ENCODE measurements at places on chromosomes 5 and 9. TPM values are rescaled to one million over a fixed set of nuclear protein-coding genes. Genes with fewer than 3 reads are reported as not detected.

GRCh38 chr5:68459093-68459809, 243.7 kb downstream of the PIK3R1 start:
- no peak for DNase-seq

DNA sequence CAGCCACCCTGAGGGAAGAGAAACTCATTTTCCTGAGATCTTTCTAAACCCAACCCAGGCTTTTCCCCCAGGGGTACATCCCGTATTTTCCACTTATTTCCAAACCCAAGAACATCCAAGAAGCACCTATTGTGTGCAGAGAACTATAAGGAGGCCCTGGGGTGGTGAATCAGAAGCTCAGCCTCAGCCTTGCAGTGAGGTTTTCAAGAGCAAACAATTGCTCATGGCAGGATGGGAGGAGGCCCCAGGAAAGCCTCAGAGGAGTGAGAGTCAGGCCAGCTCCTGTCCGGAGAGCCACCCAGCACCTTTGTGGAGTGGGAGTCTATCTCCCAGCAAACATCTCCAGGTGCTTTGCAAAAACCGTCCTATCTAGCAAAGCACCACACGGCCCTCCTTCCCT, 19.2 kb downstream of the NIPAL4 start:
- DNase-seq, result no peak

GRCh38 chr5:116130471-116130870, 45.6 kb downstream of the COMMD10 start:
- DNase-seq, result peak; percentile 1

DNA sequence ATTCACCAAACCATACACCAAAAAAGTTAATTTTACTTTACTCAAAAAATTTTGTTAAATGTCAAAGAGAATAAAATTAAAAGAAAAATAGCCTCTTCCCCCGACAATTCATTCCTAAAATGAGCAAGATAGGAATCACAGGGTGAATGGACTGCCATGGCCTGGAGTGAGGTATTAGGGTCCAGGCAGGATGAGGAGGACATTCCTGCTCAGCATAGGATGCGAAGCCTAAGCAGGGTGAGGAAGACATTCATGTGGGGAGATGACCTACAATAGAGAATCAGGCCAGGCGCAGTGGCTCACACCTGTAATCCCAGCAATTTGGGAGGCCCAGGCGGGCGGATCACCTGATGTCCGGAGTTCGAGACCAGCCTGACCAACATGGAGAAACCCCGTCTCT, 8.4 kb downstream of the NUDCD2 start:
- DNase-seq, result no peak

DNA sequence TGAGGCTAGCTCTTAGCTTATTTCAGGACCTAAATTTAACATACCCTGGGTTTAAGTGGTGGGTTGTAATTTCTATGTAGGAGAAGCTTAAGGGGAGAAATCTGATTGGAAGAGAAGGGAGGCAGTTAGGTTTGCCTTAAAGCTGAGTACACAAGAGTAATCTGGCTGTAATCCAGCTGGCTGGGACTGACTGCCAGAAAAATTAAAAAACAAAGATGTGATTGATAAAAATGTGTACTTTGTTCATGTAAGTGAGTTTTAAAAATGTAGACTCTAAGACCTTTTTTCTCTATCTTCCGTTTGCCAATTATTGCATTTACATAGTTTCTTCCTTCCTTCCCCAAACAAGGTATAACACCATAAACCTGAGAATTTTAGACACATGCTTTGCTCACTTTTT, 17.5 kb upstream of the MSMP start:
- no peak for DNase-seq

GRCh38 chr5:142320430-142320738, 4.4 kb downstream of the SPRY4 start:
- DNase-seq, result no peak

GRCh38 chr5:89064736-89065135, 181.8 kb upstream of the MEF2C start:
- no peak for DNase-seq

DNA sequence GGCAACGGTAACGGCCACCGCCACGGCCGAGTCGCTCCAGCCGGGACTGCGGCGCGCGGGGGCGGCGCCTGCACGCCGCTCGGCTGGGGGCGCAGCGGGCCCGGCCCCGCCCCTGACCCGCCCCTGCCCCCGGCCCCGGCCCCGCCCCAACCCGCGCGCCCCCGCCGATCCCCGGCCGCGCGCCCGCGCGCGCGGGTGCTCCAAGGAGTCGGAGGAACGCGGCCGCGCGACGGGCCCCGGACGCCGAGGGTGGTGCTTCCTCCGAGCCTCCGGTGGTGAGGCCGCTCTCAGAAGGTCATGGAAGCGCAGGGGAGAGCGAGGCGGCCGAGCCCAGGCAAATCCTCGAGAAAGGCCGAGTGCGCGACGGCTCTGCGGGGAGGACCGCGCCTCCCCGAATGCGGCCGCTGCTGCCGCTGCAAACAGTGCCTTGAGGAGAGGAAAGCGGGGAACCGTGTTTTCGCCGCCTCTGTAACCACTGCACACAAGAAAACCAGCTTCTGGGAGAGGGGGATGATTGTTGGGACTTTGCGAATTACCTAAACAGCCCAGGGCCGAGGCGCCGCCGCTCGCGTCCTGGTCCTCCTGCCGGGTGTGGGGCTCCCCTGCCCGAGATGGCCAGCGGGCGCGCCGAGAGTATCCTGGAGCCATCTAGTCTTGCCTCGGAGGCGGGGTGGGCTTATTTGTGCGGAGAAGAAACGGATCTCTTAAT, at the start of gene LIFR:
Gene LIFR, minus strand, starts transcription at position 48 of the 709 bp plus-strand sequence. CDS start 25,999 bp downstream, outside the sequence.
- DNase-seq, result no peak

GRCh38 chr5:163809473-163809872, 304.1 kb downstream of the MAT2B start:
- DNase-seq, result no peak

DNA sequence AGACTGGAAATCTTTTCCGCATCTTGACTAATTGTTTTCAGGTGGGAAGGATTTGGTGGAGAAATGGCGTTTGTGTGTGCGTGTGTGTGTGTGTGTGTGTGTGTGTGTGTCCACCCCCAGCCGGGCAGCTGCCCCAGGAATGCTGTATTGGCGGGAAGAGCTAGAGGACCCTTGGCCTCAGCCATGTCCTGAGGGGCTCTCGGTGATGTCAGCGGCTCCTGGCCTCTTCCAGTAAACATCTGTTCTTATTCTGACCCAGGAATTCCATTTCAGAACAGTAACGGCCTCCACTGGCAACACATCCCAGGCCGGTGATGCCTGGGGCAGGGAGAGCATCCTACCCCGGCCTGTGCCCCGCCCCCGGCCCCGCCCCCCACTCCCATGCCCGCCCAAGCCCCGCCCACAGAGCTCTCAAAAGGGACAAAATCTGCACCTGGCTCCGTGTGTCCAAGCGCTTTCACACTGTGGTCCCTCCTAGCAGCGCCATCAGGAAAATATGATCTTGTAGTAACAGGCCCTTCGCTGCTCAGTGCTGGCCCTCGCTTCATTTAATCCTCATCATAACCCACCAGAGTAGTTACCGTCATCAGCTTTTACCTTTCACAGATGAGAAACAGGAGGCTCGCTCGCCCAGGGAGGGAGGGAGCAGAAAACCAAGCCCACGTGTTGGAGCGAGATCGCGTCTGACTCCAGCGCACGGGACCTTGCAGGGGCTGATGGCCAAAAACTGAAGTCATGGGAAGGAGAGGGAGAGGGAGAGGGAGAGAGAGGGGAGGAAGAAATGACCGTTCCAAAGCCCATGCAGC, 18.9 kb downstream of the ADAMTS2 start:
- DNase-seq, result no peak

- DNase-seq, result no peak
Observed at GRCh38 chr9:89576404-89576839, 28.4 kb upstream of the GADD45G start.

DNA sequence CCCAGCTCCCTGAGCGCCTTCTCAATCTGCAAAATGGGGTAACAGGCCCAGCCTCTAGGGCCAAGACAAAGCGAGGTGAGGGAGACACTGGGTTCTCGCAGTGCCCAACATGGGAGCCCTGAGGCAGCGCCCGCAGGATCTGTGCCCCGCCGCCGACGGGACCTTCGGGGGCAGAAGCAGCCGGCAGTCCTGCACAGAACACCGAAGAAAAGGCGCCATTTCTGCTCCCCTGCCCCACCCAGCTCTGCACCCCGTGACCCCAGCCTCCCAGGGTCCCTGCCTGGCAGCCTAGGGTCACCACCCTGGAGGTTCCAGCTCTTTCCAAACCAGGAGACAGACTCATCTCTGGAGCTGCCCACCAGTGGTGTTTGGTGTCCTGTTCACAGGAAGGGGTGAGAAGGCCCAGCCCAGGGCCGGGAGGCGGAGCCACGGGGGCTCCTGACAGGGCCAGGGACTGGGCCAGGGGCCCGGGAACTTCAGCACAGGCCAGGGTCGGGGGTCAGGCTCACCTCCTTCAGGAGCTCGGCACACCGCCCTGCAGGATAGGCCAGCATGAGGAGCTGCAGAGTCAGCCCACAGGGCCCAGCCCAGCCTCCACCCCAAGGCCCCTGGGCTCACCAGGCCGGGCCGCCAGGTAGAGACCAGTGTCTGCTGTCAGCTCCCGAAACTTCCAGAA, 3.3 kb downstream of the LCN8 start:
- DNase-seq, result no peak

DNA sequence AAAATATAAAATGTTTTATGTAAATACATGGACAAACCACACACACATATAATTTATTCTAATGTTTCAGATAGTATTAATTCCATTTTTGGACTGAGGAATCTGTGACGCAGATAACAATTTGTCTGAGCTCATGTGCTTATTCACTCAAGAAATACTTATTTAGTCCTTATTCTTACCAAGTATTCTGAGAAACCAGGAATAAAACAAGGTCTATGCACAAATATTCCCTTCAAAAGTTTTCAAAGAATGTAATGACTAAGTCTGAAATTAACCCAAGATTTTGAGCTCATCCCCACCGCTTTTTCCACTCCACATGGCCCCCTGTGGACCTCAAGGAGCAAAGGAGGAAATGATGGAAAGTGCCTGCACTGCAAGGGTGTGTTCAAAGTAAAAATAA, 1022.3 kb downstream of the EFNA5 start:
- DNase-seq, result no peak

DNA sequence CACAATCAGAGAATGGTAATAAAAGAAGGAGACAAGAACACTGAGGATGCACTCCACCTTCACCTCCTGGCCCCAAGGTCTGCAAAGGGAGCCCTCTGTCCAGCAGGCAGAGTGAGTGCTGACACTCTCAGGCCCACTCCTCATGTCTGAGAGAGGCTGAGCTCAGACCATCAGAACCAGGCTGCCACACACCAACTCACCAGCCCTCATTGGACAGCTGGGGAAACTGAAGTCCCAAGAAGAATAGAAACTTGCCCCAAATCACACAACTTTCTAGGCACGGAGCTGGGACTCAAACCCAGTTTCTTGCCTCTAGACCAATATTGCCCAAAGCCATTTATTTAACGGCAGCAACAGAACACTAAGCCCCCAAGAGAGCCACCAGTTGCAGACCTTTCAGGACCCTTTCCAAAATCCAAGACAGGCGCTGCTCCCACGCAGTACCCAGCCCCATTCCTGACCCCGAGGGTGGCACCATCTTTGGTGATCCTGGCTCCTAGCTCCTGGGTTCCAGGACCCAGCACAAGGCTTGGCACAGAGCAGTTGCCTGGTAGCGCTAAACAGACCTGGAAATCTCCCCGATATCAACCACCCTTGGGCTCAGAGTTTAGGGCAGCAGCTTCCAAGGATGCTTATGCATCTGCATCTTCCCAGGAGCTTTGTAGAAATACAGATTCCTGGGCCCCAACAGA, 192.4 kb downstream of the GABBR2 start:
- DNase-seq, result no peak

DNA sequence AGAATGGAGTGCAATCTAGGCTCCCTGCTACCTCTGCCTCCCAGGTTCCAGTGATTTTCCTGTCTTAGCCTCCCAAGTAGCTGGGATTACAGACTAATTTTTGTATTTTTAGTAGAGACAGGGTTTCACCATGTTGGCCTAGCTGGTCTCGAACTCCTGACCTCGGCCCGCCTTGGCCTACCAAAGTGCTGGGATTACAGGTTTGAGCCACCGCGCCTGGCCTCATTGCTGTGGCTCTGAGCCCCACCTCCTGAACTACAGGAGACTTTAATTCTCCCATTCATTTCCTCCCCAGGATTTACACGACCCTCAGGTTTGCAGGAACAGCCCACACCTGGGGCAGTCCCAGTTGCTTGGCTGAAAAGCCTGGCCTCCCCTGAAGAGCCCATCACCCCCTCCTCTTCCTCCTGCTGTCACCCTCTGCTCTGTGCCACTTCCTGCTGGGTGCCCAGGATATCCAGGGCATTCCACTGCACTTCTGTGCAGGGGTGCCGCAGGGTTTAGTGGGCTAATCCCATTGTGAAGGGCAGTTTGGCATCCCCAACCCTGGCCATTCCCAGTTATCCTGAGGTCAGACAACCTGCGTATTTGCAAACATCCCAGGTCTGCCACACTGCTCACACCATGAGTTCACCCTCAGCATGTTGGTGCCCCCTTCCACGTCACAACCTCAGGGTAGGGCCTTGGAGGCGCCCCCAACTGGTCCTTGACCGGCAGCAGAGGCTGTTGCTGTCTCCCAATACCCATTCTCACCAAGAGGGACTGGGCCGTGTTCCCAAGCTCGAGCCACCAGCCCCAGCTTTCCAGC, 265.0 kb upstream of the IRX4 start:
- no peak for DNase-seq

GRCh38 chr5:180105827-180106312, 34.3 kb upstream of the RNF130 start:
- DNase-seq, result no peak

GRCh38 chr9:118954857-118955256, 414.4 kb downstream of the BRINP1 start:
- DNase-seq, result no peak

- no peak for DNase-seq
Observed at GRCh38 chr9:94010980-94011533, 55.9 kb upstream of the BARX1 start.

- no peak for DNase-seq
Observed at GRCh38 chr5:100900796-100901781, 2.0 kb downstream of the ST8SIA4 start.

GRCh38 chr5:11468334-11469039, 435.8 kb downstream of the CTNND2 start:
- peak; percentile 13 for DNase-seq

- no peak for DNase-seq
Observed at GRCh38 chr5:44885903-44886302, 77.2 kb downstream of the MRPS30 start.

GRCh38 chr5:63293317-63293716, 668.9 kb downstream of the HTR1A start:
- DNase-seq, result no peak

DNA sequence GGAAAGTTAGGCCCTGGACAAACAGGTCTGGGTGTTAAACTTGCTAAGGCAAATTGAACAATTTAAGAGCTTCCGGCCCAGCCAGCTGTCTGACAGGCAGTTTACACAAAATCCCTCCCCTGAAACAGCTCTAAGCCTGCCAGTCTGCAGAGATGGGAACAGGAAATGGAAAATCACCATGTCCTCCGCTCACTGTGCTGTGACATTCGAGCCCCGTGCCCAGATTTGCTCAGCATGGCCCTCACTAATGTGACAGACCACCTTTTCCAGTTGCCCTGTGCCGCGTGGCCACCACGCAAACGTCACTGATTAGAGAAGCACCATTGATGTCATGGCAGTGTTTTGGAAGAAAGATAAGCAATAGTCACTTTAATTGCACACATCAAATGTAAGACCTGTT, 41.0 kb downstream of the CCNJL start:
- DNase-seq, result no peak

TMED7 gene
- total RNA-seq, result 86.7 TPM

CDX1 gene
- not detected for total RNA-seq

NKD2 gene
- not detected for total RNA-seq

TAF1L gene
- not detected for total RNA-seq

GALNT12 gene
- 8.8 TPM for total RNA-seq

PLAC8L1 gene
- not detected for total RNA-seq

PLPP7 gene
- 2.2 TPM for total RNA-seq

NEUROG1 gene
- total RNA-seq, result not detected

PDGFRB gene
- total RNA-seq, result 2.2 TPM

SCGB3A1 gene
- total RNA-seq, result not detected

DMRT2 gene
- 0.35 TPM for total RNA-seq

ANKRD31 gene
- total RNA-seq, result 0.12 TPM

All from epithelial cell of proximal tubule (primary cell).